ENCODE measurements at places on chromosomes 16 and 17.
A peak's percentile ranks its signal among the peaks of the same experiment; 100 is the strongest.

GRCh38 chr16:70653809-70654771, 7.7 kb downstream of the IL34 start:
- DNase-seq, result peak; percentile 20

DNA sequence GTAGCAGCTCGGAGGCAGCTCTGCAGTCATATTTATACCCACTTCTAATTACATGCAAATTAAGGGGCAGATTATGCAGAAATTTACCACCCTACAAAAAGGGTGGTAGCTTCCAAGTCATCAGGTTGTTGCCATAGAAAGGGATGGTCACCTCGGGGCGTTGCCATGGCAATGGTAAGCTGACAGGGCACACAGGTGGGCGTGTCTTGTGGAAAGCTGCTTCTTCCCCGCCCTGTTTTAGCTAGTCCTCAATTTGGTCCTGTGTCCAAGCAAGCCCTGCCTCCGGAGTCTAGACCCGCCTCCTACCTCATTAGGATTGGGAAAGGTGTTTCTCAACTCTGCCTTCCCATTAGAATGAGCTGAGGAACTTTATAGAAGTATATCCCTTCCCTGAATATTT, 98.7 kb downstream of the HS3ST2 start:
- no peak for DNase-seq

DNA sequence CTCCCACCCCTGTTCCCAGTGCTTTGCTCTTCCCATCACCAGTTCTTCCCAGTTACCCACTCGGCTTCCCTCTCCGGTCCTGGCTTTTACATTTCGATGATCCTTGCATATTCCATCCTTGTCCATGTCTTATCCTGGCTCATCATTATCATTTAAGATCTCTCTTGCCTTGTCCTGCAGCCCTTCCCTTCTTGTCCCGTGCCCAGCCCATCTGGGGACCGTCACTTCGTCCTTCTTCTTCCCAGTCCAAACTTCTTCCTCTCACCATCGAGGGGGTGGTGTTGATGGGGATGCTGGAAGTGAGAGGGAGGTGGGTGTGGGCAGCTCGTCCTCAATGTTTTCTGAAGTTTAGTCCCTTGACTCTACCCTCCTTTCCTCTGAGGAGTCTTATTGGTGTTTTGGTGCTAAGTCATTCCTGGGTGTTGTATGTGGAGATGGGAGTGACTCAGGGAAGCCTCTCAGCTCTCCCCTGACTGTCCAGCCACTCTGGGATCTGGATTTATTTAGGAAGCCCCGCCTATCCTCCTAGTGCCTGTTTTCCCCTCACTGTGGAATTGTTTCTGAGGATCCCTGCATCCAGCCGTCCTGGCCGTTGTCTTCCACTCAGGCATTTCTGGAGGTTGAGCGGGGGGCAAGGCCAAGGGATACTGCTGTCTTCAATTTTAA, 975 bp downstream of the SNX29 start:
- DNase-seq, result no peak

GRCh38 chr16:11231367-11231970, 24.5 kb downstream of the SOCS1 start:
- no peak for DNase-seq

GRCh38 chr17:7886227-7887037, 2.2 kb upstream of the CHD3 start:
- no peak for DNase-seq

DNA sequence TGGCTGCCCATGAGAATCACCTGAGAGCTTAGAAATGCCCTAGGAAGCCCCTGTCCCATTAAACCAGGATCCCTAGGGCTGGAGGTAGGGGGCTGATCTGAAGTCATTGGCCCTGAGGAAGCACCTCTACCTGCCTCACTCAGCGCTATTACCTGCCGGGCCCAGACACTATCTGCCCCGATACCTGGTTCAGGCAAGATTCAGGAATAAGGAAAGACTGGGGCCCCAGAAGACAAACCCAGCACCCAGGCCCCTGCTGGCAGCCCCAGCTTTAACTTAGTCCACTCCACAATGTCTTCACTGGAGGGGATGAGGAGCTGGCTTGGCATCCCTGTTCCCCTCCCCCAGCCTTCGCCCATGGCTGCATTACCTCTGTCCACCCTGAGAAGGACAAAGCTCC, 126.3 kb downstream of the GAS7 start:
- DNase-seq, result no peak

- DNase-seq, result no peak
These were observed 7.4 kb upstream of the OR1A2 start for GRCh38 chr17:3189961-3190360.

- DNase-seq, result no peak
These were observed 619.9 kb upstream of the SOX9 start for GRCh38 chr17:71500761-71501555.

GRCh38 chr17:28579526-28579925, 2.8 kb upstream of the ALDOC start:
- DNase-seq, result no peak

GRCh38 chr17:71142333-71142732, 973.0 kb downstream of the KCNJ2 start:
- DNase-seq, result no peak

GRCh38 chr17:49631496-49631895, 46.4 kb downstream of the SPOP start:
- no peak for DNase-seq

Data from iPS DF 19.7 (cell line).